ENCODE measurements at places on chromosomes 5 and 9.

DNA sequence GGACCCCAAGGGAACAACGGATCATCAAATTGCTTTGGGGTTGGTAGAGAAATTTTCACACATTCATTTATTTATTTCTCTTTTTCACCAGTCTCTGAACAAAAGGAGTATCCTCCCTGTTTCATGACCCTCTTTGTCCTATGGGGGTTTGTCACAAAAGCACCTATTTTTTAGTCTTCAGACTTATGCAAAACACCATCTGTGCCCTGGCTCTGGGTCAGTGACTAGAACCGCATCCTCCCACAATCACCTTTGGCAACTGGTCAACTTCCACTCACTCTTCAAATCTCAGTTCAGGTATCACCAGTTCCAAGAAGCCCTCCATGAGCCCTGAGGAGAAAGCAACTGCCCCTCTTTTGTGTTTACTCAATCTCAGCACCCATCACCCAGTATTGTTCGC, 395.7 kb downstream of the CDK5RAP2 start:
- DNase-seq: no peak

DNA sequence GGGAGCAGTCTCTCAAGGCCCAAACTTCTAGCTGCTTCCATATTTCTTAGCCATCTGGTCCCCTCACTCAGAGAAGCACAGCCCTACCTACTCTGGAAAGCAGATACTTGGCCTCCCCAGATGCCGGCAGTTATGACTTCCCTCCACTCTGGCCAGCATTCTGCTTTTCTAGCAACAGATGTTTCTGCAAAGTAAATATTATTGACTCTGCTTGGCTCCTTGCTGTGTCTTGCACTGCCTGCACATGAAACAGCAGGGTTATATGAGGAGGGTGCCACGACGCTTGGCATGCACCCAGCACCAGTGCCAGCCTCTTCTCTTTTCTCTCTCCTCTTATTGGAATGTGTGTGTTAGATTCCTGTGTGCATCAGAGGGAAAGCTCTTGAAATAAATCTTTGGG, 99.7 kb downstream of the ARHGAP26 start:
- no peak for DNase-seq

GRCh38 chr9:69172895-69173294, 1.2 kb upstream of the TJP2 start:
- no peak for DNase-seq

DNA sequence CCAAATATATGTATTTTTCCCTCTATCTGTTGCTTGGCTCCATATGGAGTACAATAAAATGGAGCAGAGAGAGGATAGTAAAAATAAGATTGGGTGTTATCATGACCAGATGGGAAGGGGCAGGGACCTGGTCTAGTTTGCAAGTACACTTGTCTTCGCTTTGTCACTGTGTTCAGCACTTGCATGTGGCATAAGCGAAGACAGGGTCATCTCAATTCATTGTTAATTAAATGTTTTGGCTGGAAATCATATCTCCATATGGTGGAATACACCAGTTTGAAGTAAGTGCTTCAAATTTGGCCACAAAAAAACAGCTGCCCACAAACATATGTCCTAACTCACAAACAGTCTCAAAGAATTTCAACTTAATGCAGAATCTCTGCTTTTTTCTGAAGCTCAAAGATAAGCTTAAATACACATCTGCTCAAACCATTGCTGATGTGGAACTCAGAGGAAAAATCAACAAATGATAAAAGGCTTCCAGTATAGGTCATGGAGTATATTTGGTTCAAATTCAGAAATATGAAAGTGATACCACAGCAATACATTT, 865.4 kb downstream of the TLE4 start:
- no peak for DNase-seq

DNA sequence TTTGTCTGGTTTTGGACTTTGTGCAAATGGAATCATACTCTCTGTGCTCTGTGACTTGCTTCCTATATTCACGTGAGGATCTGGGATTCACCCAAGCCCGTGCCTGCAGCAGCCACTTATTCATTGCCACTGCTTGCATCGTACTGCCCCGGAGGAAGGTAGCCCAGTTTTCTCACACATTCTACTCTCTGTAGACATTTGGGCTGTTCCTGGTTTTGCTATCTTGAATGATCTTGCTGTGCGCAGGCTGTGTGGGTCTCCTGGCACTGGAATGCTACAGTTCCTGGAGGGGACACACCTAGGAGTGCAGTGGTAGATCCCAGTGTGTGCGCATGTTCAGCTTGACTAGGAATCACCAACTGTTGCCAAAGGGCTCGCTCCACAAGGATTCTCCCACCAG, 99.2 kb upstream of the BOD1 start:
- DNase-seq: no peak

DNA sequence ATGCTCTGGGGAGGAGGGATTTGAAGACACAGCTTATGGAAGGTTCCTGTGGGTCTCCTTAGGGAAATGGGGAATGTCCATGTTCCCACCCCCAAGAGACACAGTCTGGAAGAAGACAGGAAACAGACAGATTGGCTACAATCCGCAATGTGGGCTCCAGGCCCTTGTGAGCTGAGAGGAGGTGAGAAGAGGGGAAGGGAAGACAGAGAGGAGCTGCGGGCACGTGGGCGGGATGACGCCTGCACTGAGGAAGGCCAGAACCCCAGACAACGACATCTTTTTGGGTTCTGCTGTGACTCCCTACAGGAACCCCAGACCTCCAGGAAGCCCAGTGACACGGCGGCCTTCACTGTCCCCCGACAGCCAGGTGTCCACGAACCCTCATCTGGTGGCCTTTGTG, 29.9 kb upstream of the NKD2 start:
- no peak for DNase-seq

DNA sequence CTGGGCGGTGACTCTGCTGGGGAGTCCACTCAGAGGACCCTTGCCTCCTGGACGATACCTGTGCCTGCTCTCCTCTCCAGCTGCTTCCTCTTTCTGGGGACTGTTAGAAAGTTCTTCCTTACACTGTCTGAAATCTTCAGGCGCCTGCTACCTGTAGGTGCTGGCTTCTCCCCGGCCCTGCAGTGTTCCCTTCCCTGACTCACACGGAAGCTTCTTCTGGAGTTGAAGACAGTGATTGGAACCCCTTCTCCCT, 562 bp downstream of the GSN start:
- no peak for DNase-seq

DNA sequence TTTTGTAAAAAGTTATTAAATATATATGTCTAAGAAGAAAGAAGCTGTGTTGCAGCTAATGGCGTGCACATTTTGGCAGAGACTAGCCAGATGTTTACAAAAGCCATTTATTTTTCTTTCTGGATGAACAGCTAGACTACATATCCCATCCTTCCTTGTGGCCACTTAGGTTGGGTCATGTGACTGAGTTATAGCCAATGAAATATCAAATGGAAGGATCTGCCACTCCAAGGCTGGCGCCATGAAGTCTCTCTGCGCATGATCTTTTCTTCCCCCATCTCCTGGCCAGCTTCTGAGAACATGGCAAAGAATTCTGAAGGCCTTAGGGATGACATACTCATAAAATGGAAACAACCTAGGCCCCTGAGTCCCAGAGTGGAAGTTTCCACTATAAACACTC, 244.2 kb upstream of the DAB2 start:
- DNase-seq: no peak

- no peak for DNase-seq
These were observed 27.4 kb upstream of the F2RL1 start for GRCh38 chr5:76791461-76791860.

DNA sequence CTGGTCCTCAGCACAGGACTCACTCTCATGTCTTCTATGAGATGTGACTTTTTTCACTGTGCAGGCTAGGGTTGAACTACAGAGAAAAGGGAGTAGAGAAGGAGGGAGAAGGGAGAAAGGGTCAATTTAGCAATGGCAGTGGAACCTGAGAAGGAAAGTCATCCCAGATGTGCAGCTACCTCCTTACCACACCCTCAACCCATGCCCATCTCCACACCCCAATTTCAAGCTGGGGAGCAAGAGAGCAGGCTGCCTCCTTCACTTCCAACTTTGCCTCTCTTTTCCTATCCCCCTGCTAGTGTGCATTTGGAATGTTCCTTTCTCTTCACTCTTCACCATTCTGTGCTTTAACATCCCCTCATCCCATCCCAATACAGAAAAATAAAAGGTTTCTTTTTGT, 163.5 kb upstream of the MAP3K1 start:
- DNase-seq: no peak

DNA sequence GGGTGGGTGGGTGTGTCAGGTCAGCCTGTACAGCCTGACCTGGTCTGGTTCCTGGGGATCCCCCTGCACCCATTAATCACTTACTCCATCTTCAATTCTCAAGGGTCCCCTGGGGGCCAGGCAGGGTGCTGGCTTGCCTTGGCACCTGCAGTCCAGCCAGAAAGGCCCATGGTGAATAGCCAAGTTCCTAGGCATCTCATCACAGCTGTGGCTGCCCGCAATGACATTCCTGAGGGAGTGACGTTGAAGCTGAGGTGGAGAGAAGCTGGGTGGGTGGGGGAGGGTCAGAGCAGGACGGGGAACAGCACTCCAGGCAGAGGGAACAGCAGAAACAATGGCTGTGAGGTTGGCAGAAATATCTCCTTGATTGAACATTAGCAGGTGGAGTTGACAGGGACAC, 10.6 kb downstream of the HMCN2 start:
- no peak for DNase-seq

GRCh38 chr9:71985297-71985911, 74.0 kb downstream of the C9orf85 start:
- DNase-seq: no peak

DNA sequence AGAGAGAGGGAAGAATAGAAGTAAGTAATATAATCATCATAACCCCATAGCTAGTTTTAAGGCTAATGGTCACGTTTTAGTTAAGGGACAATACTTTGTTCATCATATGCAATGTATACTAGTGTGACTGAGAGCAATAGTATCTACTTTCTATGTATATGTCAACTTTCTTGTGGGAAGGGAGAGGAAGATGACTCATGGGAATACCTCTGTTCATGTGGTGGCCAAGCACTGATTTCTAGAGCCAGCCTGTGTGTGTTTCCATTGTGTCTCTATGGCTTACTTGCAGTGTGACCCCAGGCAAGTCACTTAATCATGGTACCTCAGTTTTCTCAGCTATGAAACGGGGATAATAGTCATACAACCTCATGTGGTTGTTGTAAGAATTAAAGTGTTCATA, 639.6 kb downstream of the CETN3 start:
- no peak for DNase-seq

DNA sequence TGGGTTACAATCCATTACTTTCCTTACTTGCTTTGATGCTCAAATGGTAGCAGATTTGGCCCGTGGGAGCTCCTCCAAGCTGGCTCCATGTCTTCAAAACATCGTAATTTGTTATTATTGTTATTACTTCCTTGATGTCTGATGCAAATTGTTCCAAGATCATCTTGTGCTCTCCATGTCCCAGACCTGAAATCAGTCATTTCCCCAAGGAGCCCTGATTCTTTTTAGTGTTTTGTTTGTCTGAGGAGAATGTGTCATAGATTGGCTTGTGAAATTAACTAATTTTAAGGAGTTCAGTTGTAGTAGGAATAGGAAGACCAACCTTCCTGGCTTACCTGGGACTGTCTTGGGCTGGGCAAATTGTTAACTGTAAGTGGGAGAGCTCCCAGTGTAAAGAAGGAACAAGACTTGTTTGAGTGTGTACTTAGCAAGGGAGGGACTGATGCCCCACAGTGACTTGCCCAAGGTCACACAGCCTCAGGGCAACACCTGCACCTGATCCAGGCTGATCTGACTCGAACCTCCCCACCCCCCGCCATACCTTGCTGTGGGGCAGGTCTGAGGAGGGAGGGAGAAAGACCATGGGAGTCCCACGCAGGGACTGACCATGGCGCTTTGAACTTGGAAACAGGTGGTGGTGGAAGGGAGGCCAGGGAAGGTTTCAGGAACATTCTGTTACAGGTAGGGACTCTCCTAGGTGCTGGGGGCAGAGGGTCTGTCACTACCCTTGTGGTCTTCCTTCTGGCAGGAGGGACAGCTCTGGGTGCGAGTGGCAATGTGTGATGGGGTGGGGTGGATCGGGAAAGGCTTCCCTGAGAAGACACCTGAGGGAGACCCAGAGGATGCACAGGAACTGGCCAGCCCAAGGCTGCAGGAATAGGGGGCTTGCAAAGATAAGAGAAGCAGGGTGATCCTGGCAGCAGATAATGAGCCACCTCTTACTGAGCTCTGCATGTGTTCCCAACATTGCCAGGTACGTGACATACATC, 2.7 kb upstream of the BICD2 start:
- DNase-seq: no peak

DNA sequence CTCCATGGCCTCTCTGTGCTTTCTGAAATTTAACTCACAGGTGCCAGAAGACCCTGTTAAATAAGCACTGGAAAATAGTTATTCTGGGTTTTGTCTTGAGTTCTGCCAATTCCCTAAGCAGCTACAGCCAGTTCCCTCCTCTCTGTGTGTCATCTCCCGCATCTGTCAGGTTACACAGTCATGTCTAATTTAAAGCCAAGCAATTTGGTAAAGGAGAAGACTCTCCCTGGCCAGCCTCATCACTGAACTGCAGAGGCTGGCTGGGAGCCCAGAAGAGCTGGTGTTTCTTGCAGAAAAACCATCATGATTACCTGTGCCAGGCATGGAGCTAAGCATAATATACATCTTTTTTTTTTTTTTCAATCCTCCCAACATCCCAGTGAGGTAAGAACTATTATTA, 141.3 kb upstream of the ZNF366 start:
- no peak for DNase-seq

- no peak for DNase-seq
These were observed 37.9 kb downstream of the ADRB2 start for GRCh38 chr5:148864113-148864841.

GRCh38 chr5:88876714-88877113, 6.3 kb downstream of the MEF2C start:
- no peak for DNase-seq

GRCh38 chr9:99811172-99811571, 10.5 kb upstream of the NR4A3 start:
- no peak for DNase-seq

GRCh38 chr9:131238402-131239021, 37.8 kb downstream of the FAM78A start:
- DNase-seq: no peak

DNA sequence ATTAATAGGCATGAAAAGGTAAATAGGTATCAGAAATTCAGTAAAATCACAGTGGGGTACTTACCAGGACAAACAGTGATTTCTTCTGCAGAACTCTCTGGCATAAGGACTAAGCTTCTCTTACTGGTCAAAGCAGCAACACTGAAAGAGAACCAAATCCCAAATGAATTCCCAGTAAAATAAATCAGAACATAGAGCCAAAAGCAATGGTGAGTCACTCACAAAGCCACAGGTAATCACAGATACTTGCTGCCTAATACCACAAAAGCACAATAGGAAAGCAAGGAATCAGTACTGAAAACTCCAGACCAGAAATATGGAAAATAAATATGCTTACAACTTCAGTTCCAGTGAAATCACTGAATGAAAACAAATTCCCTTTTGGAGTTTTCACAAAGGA, 50.7 kb downstream of the UIMC1 start:
- no peak for DNase-seq

DNA sequence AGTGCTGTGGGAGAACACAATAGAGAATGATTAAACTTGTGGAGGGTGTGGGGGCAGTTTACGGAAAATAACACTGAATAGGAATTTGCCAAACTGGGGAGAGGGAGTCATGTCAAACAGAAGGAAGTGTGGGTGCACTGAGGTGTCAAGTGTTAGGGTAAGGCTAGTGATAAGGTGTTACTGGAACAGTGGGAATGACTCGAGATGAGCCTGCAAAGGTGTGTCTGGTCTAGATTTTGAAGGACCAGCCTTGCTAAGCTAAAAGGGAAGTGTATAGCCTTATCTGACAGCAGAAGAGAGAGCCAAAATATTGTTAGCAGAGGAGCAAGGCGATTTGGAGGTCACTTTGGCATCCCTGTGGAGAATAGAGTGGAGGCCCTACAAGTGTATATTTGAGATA, 4.2 kb downstream of the CNOT6 start:
- DNase-seq: no peak

Measured in stimulated activated naive CD8-positive, alpha-beta T cell treated with anti-CD3 and anti-CD28 coated beads, Interleukin-15, Interleukin-2, amounts not matched to agents 100 U/mL and 50 U/mL, for 24 hours (primary cell).